ENCODE measurements at places on chromosomes 1 and 21.

- no peak for DNase-seq
These were observed at the start of gene FMO2 for GRCh38 chr1:171185091-171185490. Gene FMO2 (plus strand): TSS chr1:171185300. CDS start chr1:171185714, 414 bp downstream.

DNA sequence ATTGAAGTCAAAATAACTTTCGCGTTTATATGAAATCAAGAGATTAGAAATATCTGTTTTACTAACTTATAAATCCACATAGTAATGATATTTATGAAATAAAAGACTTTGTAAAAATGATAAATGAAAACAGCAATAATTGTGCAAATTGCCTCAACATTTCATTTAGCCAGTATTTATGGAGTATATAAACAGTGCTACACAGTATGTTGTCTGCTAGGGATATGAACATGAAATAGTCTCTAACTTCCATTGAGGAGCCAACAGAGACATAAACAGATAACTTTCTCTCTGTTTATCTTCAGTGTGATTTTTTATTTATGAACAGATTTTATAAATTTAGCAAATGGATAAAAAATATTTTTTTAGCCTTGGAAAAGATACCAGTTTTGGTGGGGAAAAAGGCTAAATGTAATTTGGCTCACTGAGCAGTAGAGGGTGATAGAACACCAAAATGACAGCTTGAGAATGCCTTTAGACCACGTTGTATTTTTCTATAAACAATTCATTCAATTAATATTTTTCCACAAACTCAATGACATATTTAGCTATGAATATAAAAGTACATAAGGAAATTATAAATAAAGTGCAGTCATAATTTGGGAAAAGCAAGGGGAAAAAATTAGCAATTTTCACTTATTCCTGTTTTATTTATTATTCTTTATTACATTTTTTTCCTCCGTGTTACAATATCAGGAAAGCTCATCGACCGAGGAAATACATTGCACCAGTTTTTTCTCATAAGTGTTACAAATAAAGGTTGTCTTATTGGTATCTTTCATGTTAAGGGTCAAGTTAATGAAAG lies 47.5 kb upstream of the EEIG2 start:
- DNase-seq = peak; percentile 66

DNA sequence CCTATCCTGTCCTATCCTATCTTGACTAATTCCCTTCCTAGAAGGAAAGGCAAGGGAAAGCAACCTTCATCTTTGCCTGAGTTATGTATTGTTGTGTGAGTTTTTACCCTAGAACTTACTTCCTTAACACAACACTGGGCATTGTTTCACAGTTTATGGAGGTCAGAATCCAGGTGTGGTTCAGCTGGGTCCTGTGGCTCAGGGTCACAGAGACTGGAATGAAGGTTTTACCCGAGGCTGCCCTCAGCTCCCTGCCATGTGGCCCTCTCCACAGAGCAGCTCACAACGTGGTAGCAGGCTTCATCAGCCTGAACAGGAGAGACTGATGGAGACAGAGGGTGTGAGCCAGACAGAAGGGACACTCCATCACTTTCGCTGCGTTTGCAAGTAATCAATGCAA lies 140.5 kb downstream of the FCRL5 start:
- DNase-seq = no peak

- no peak for DNase-seq
These were observed 2.4 kb downstream of the PTPN14 start for GRCh38 chr1:214548988-214549387.

GRCh38 chr1:70443739-70444138 lies 32.7 kb downstream of the CTH start:
- no peak for DNase-seq

GRCh38 chr1:173714441-173714758 lies 381 bp upstream of the KLHL20 start:
- no peak for DNase-seq

GRCh38 chr1:164731161-164731876 lies 172.3 kb downstream of the PBX1 start:
- no peak for DNase-seq

DNA sequence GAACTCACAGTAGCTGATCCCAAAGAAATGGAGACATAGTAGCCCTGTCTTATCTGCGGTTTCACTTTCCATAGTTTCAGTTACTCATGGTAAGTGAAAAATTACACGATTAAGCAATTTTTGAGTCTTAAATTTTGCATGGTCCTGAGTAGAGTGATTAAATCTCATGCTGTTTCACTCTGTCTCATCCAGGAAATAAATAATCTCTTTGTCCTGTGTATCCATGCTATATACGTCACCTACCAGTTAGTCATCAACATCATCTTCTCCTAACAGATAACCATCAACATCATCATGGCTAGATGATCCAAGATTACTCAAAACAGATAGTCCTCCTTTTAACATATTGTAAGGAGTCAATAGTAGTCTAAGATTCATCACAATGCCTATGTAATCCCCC lies 1589.3 kb downstream of the BRINP3 start:
- DNase-seq = no peak

- peak; percentile 18 for DNase-seq
These were observed 22.5 kb upstream of the PWP2 start for GRCh38 chr21:44084496-44085241.

- no peak for DNase-seq
These were observed 11.6 kb downstream of the SLC6A17 start for GRCh38 chr1:110161849-110162248.

DNA sequence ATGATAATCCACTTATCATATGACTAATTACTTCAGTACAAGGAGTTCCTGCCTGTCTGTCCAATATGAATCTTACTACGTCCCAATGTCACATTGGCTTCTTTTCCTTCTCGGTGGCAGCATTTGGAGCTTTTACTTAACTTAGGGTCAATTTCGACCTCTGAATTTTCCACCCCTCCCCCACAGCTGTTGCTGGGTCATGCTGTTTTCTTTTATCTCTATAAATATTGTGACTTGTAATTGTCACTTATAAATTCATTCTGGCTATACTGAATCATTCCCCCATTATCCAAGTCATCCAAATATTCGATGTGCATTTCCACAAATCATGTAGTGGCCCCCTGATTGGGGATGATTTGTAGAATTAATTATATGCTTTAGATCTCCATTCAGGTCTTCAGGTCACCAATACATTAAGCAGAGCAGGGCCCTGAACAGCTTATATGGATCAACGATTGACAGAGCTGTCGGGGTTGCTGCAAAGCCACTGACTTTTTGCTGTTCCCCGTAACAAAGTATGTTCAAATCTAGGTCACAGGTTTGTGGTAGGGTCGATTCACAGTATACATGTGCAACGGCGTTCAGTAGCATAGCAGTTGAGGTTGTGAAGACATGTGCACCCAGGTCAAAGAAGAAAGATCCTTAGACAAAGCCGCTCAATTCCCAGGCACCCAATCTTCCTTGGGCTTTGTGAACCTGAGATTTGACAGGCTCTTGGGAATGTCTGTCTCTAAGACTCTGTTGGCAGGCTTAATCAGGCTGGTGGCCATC lies 18.3 kb upstream of the RNU1-4 start:
- DNase-seq = no peak

DNA sequence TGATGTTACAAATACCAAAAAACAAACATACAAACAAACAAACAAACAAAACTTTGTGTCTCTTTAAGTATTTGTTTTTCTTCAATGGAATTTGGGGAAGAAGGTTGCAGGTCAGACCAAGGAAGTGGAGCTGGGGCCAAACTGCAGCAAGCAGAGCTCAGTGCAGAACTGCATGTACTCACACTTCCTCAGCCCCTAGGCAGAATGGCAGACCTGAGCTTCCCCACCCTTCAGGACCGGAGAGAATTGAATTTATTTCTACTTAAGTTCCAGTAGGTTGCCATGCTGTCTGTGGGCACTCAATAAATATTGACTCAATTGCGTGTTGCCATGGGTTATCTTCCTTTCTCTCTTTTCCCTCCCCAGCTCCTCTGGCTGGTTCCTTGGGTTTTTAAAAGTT lies 173.6 kb downstream of the PTGER3 start:
- peak; percentile 58 for DNase-seq

DNA sequence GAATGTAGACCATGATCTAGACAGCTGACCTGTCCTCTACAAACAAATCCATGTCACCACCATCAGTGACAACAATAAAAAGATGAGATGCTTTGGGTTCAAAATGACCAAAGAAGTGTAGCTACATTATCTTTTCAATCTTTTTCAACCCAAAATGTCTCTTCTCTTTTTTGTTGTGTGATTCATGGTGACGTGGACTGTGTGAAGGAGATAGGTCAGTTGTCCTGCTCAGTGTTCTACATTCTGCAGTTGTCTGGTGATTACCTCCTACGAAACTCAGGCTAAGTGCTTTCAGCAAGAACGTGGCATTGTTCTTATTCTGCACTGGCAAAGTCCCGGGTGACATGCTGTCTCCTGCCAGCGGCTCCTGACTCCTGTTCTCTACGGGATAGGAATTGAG lies 73.1 kb downstream of the PRKAB2 start:
- no peak for DNase-seq

- peak; percentile 64 for DNase-seq
These were observed 89.5 kb upstream of the CD53 start for GRCh38 chr1:110783292-110783918.

DNA sequence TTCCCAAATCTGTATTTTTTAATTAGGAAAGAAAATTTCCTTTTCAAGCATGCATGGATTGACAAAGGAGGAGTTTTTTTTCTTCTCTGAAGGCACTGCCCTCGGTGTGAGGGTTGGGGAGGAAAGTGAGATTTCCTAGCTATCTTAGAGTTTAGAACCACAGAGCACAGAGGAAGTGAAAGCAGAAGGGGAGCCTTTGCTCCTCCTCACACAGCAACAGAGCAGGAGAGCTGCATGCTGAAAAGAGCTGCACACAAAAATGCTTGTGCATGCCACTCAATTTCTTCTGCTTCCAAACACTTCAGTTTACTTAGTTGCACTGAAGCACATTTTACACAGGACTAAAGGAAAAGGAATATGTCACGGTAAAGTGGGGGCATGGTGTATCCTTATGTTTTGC lies 308.1 kb downstream of the GPATCH2 start:
- DNase-seq = no peak

- DNase-seq = no peak
These were observed 54.7 kb upstream of the MPC2 start for GRCh38 chr1:167991546-167991945.

- DNase-seq = no peak
These were observed 2.3 kb downstream of the FYB2 start for GRCh38 chr1:56816909-56817308.

DNA sequence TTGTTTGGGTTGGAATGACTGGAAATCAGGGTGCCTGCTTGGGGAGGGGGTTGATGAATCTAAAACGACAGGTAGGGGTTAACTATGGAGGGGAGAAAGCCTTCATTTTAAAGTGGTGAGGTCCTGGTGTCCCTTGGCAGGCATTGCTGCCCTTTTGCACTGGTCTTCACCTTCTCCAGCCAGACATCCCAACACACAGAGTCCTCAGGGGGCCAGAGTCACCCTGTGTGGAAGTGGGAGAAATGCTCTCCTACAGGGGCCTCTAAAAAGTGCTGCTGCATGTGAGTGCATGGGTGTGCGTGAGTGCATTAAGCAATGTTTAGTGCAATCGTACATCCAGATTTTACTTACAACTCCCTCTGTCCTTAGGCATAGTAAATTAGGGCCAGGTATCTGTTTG lies 39.0 kb downstream of the TEX35 start:
- no peak for DNase-seq

- no peak for DNase-seq
These were observed 80.8 kb downstream of the S1PR1 start for GRCh38 chr1:101317590-101317989.

DNA sequence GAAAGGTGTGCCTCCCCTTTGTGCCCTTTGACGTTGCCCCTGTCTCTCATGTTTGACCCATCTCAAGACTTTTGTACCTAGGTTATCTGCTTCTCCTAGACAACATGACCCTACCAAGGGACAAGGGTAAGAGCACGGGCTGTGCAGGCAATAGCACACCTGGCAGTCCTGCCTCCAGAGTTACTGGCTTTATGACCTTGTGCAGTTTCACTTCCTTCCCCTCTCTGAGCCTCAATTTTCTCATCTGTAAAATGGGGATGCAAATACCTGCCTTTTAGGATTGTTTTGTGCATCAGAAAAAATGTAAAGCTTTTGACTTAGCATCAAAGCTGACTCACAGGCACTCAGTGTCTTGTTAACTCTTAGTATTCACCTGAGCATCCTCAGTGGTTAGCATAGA lies 36.4 kb downstream of the ELK4 start:
- DNase-seq = no peak

DNA sequence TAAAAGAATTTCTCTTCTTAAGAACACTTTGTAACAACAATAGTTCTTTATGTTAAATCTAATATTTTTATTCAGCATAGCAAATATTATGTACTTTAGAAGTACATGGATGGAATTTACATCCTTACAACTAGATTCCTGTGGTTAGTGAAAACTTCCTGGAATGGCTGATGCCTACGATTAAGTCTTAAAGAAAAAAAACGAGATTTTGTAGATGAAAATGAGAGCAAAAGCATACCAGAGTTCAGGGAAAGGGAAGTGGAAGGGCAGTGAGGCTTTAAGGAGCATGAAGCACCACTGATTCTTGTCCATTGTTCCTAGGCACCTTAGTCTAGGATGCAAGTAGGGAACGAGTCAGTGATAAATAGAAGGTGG lies 26.7 kb downstream of the CFH start:
- no peak for DNase-seq

GRCh38 chr1:98565951-98566350 lies 95.6 kb upstream of the SNX7 start:
- DNase-seq = no peak

- no peak for DNase-seq
These were observed 51.0 kb downstream of the BACH1 start for GRCh38 chr21:29349702-29350101.

- no peak for DNase-seq
These were observed 122.2 kb downstream of the NAV1 start for GRCh38 chr1:201660931-201661822.

DNA sequence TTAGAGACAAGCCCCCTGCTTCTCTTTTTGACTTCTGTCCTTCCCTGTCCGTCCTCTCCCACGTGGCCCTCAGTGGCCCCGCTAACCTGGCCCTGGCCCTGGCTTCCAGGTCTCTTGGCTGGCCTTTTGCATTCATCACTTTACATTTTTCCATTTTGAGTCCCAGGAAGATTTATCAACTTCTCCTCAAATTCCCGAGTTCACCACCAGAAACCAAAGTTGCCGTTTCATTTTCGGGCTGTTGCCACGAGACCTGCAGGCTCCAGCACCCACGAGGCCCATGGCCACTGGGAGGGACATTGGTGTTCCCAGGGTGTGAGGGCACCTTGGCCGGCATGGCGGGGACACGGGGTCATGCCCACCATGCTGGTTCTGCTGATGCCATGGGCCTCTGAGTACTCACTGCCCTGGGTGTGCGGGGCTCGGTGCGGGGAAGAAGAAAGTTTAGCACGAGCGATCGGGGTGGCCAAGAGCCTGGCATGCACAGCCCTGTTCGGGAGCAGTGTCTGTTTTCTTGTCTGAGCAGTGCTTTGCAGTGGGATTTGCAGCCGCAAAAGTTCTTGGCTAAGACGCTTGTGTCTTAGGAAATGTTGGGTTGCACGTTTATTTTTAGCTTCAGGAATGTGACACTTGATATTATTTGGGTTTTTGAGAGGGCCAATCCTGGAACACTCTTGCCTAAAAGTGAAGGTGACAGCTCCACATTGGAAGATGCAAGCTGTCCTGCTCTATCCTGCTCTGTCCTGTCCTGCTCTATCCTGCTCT lies 40.4 kb upstream of the ADARB1 start:
- DNase-seq = no peak

- DNase-seq = peak; percentile 21
These were observed 48.1 kb upstream of the MPC2 start for GRCh38 chr1:167984886-167985489.

- peak; percentile 82 for DNase-seq
These were observed 42.8 kb downstream of the CLDN14 start for GRCh38 chr21:36436829-36437744.

GRCh38 chr21:39384674-39385298 lies 35.9 kb upstream of the HMGN1 start:
- DNase-seq = no peak

All from inflammatory macrophage (primary cell).